ENCODE measurements at places on chromosomes 1 and 21.

GRCh38 chr21:44017601-44018000, 5.5 kb downstream of the TRAPPC10 start:
- H3K4me3 ChIP-seq, result no peak overlapping the region
- H3K4me1 ChIP-seq, result peaks cover 24% of the 10 kb centered on the region
- H3K36me3 ChIP-seq, result no peaks in the 10 kb centered on the region

DNA sequence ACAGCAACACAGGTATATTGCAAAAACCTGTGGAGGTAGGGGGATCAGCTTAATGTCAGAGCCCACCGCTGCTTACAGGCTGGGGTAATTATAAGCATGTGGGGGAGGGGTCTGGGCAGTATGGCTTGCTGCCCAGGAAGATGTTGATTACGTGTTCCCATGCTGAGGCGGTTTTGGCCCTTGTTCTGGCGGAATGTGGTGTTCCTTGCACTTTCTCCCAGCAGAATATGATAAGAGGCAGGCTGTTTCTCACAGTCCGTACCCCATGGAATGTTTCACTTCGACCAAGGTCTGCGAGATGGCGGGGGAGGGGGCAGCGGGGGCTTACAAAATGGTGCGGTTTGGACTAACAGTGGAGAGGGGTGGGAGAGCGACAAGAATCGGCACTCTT, 9.8 kb upstream of the HPCAL4 start:
- no peaks in the 10 kb centered on the region for H3K36me3 ChIP-seq
- peaks cover 12% of the 10 kb centered on the region for H3K4me1 ChIP-seq
- H3K27ac ChIP-seq, result peak overlapping the region; percentile 91
- H3K4me3 ChIP-seq, result peak overlapping the region; percentile 51
- DNase-seq, result no peak

GRCh38 chr1:101217148-101217547, 19.7 kb upstream of the S1PR1 start:
- DNase-seq, result no peak
- H3K27ac ChIP-seq, result peak overlapping the region; percentile 47
- H3K27me3 ChIP-seq, result no peaks in the 10 kb centered on the region
- H3K4me3 ChIP-seq, result peak overlapping the region; percentile 40

DNA sequence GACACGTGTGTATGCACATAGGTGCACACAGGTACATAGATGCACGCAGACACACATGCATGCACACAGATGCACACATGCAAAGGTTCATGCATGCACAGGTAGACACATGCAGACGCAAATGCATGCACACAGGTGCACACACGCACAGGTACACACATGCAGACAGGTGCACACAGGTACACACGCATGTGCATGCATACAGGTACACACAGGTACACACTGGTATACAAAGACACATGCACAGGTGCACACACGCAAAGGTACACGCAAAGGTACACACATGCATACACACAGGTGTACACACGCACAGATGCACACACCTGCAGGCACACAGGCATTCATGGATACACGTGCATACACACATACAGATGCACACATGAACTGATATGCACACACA, 8.8 kb downstream of the NOC2L start:
- DNase-seq, result no peak
- no peaks in the 10 kb centered on the region for H3K4me1 ChIP-seq
- no peaks in the 10 kb centered on the region for H3K27me3 ChIP-seq
- no peak overlapping the region for H3K4me3 ChIP-seq
- H3K27ac ChIP-seq, result no peak overlapping the region

- peaks cover 5% of the 10 kb centered on the region for H3K4me1 ChIP-seq
- no peak overlapping the region for H3K27ac ChIP-seq
- H3K36me3 ChIP-seq, result no peaks in the 10 kb centered on the region
- no peak overlapping the region for H3K4me3 ChIP-seq
- no peak for DNase-seq
These were observed 42.8 kb upstream of the PADI1 start for GRCh38 chr1:17161926-17162800.

DNA sequence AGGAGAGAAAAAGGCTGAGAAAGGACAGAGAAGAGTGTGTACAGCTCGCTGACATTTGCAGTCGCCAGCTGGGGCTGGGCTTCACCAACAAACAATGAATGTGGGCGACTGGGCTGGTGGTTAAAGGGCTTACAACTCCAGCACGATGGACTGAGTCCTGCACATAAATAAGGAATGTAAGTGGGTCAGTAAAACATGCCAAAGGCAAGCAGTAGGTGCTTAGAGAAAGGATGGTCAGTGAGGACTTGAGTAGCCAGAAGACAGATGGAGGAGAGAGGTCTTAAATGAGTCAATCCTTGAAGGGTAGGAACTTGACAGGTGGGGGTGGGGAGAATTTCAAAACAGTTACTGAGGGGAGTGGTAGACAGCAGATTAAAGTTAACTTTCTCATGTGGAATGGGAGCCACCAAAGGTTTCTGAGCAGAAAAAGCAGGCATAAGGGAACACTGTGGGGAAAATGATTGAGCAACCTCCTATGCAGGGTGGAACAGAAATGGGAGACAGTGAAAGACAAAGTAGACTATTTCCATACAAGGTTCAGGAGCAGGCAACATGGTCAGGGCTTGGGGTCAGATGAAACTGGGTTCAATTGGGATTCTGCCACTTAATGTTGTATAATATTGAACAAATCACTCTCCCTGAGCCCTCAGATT, 37.4 kb downstream of the GADD45A start:
- H3K27ac ChIP-seq, result no peak overlapping the region
- H3K27me3 ChIP-seq, result no peaks in the 10 kb centered on the region
- DNase-seq, result no peak
- peaks cover 7% of the 10 kb centered on the region for H3K4me1 ChIP-seq
- H3K36me3 ChIP-seq, result no peaks in the 10 kb centered on the region
- no peak overlapping the region for H3K4me3 ChIP-seq

GRCh38 chr1:203300441-203301330, 4.6 kb upstream of the BTG2 start:
- H3K36me3 ChIP-seq, result no peaks in the 10 kb centered on the region
- peaks cover 16% of the 10 kb centered on the region for H3K4me1 ChIP-seq
- H3K4me3 ChIP-seq, result no peak overlapping the region
- no peak for DNase-seq

- no peak for DNase-seq
- H3K4me1 ChIP-seq, result no peaks in the 10 kb centered on the region
- H3K27ac ChIP-seq, result no peak overlapping the region
These were observed 87.4 kb downstream of the UBR4 start for GRCh38 chr1:19122668-19123067.

- DNase-seq, result no peak
- H3K4me1 ChIP-seq, result peaks cover 24% of the 10 kb centered on the region
- H3K36me3 ChIP-seq, result peaks cover 1% of the 10 kb centered on the region
- H3K27ac ChIP-seq, result no peak overlapping the region
- no peak overlapping the region for H3K4me3 ChIP-seq
- no peaks in the 10 kb centered on the region for H3K27me3 ChIP-seq
These were observed 16.8 kb upstream of the JAK1 start for GRCh38 chr1:64983110-64983509.

DNA sequence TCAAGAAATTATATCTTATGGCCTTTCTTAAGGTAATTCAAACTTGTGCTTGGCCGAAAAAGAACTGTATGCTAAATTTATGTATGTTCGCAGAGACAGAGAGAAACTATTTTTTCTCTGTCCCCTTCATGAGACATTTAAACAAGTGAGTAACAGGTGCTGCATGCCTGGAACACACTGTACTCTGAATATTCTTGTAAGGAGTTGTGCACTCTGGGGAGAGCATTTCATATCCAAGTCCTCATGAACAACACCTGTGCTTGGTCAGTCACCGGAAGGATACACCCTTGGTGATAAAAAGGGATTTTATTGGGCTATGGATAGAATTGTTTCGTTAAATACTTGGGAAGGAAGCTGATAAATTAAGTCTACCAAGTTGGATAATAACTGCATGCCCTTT, 220.8 kb upstream of the NRIP1 start:
- H3K36me3 ChIP-seq, result no peaks in the 10 kb centered on the region
- no peak overlapping the region for H3K27ac ChIP-seq
- peaks cover 2% of the 10 kb centered on the region for H3K4me1 ChIP-seq
- DNase-seq, result no peak
- H3K4me3 ChIP-seq, result no peak overlapping the region

DNA sequence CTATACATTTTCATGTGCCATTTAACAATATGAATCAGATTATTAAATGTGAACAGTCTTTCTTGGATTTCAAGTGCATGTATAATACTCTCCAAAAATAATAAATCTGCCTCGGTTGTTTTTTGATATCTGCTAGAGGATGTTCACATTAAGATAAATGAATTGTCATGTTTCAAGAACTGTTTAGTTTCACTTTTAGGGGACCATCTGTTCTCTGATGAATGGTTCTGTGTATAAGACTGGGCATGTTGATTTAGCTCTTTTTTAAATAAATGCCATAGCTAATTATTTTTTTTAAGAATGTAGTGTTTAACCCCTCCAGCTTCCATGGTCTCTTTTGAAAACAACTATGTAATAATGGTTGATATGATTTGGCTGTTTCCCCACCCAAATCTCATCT, 1245.1 kb upstream of the ADGRL4 start:
- no peak for DNase-seq
- H3K36me3 ChIP-seq, result peaks cover 5% of the 10 kb centered on the region
- H3K4me1 ChIP-seq, result no peaks in the 10 kb centered on the region

DNA sequence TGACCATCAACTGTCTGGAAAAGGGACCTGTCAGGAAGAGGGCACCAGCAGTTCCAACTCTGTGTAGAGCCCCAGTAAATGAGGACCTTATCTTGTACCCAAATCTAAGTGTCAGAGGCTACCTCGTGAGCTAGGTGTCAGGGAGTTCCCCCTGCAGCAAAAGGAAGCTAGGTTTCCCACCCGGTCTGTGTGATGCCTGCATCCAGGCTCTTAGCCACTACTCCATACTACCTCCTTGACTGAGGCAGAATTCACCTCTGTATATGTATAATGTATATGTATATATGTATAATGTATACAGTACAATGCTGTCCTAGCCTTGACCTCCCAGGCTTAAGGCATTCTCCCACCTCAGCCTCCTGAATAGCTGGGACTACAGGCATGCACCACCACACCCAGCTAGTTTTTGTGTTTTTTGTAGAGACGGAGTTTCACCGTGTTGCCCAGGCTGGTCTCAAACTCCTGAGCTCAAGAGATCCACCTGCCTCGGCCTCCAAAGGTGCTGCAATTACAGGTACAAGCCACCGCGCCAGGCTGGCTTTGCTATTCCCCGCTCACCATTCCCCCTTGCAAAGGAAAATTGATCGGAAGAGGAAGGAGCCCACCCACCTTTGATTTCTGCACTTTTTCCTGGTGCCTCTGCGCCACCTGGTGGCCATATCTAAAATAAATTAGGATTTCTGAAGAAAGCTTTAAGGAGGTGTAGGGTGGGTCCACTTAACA, 15.7 kb upstream of the LUZP1 start:
- DNase-seq, result peak; percentile 52
- no peaks in the 10 kb centered on the region for H3K36me3 ChIP-seq
- peaks cover 15% of the 10 kb centered on the region for H3K27me3 ChIP-seq

GRCh38 chr1:31476891-31477846, 64.2 kb downstream of the SERINC2 start:
- peaks cover 10% of the 10 kb centered on the region for H3K4me1 ChIP-seq
- no peak overlapping the region for H3K4me3 ChIP-seq
- peaks cover 2% of the 10 kb centered on the region for H3K36me3 ChIP-seq
- DNase-seq, result no peak
- H3K27me3 ChIP-seq, result no peaks in the 10 kb centered on the region

DNA sequence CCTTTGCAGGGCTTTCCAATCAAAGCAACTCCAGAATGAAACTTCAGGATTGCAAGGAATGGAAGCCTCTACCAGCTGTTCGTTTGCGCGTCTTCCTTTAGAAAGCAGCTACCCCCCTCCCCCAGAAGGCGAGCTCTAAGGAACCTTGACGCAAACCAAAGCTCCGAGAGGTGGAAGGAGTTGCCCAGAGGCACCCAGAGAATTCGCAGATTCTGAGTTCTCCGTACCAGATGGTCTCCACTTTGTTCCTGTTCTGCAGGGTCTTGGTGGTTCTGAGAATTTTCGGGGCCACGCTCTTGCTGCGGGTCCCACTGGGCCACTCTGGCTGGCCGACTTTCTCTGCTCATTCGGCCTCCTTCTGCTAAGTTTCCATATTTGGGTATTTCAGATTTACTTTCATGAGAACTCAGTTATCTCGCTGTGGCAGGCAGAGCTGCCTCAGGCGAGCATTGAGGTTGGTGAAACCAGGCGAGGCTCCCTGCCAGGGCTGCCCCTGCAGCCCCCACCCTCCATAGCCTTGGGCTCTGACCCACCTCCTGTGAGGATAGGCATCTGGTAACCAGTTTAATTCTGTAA, 801 bp downstream of the TRAF5 start:
- H3K36me3 ChIP-seq, result no peaks in the 10 kb centered on the region
- peak overlapping the region; percentile 76 for H3K4me3 ChIP-seq
- peaks cover 63% of the 10 kb centered on the region for H3K27me3 ChIP-seq
- DNase-seq, result no peak
- peak overlapping the region; percentile 49 for H3K27ac ChIP-seq

GRCh38 chr1:186620566-186621350, 59.5 kb downstream of the PTGS2 start:
- no peaks in the 10 kb centered on the region for H3K36me3 ChIP-seq
- H3K4me1 ChIP-seq, result no peaks in the 10 kb centered on the region
- no peak overlapping the region for H3K27ac ChIP-seq
- no peak overlapping the region for H3K4me3 ChIP-seq
- no peaks in the 10 kb centered on the region for H3K27me3 ChIP-seq

DNA sequence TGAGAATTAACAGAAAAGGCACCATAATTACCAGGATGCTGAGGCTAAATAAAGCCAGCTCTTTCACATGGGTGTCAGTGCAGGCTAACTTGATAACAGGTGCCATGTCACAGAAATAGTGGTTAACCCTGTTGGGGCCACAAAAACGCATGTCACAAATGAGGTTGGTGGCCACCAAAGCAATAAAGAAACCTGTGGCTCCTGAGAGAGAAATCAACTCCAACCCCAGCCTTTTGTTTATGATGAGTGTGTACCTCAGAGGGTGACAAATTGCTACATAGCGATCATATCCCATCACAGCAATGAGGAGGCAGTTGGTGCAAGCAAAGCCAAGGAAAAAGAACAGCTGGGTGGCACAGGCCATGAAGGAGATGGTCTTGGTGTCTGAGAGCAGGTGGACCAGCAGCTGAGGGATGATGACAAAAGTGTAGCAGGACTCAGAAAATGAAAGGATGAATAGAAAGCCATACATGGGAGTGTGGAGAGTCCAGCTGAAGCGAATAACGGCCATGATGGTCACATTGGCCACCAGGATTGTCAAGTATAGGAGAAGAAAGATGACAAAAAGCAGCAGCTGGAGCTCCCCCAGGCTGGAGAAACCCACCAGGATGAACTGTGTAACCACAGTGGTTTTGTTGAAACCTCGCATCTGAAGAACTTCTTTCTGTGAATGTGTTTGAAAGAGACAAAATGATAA, at the start of gene OR10T2:
Gene OR10T2, minus strand, starts transcription at position 649 of the 697 bp plus-strand sequence. Its CDS starts 0 bp downstream, at position 649.
- H3K36me3 ChIP-seq, result no peaks in the 10 kb centered on the region
- H3K4me3 ChIP-seq, result no peak within 1 kb of the TSS
- no peaks in the 10 kb centered on the region for H3K4me1 ChIP-seq

GRCh38 chr1:222331340-222331739, 216.6 kb downstream of the HHIPL2 start:
- H3K4me1 ChIP-seq, result no peaks in the 10 kb centered on the region
- no peak overlapping the region for H3K4me3 ChIP-seq
- no peak overlapping the region for H3K27ac ChIP-seq
- no peaks in the 10 kb centered on the region for H3K36me3 ChIP-seq
- no peaks in the 10 kb centered on the region for H3K27me3 ChIP-seq

- H3K4me1 ChIP-seq, result peaks cover 2% of the 10 kb centered on the region
- DNase-seq, result no peak
These were observed 60.4 kb upstream of the TNFSF4 start for GRCh38 chr1:173267453-173267945.

- peaks cover 5% of the 10 kb centered on the region for H3K36me3 ChIP-seq
- no peak for DNase-seq
- H3K27me3 ChIP-seq, result no peaks in the 10 kb centered on the region
- peaks cover 39% of the 10 kb centered on the region for H3K4me1 ChIP-seq
These were observed 1.7 kb downstream of the LIN28A start for GRCh38 chr1:26412180-26412840.
